ENCODE measurements at places on chromosomes 1 and 21.

GRCh38 chr1:89994231-89994804, 592 bp upstream of the ZNF326 start:
- no peak for DNase-seq

DNA sequence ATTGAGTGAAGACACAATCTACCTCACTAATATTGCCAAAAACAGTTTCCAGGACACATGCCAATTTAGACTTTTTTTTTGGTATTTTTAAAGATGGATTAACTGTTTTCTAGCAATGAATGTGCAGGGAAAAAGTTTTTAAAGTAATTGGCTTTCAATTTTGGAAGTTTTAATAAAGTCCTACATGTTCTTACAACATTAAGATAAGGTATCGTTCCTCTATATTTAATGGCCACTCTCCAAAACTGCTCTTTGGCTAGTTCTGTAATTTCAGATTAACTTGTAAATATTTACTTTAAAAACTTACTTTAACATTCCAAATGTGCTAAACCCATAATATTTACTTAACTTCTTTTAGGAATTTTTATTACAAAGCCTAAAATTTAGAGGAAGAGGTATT, 1332.2 kb upstream of the PRMT6 start:
- DNase-seq: no peak

DNA sequence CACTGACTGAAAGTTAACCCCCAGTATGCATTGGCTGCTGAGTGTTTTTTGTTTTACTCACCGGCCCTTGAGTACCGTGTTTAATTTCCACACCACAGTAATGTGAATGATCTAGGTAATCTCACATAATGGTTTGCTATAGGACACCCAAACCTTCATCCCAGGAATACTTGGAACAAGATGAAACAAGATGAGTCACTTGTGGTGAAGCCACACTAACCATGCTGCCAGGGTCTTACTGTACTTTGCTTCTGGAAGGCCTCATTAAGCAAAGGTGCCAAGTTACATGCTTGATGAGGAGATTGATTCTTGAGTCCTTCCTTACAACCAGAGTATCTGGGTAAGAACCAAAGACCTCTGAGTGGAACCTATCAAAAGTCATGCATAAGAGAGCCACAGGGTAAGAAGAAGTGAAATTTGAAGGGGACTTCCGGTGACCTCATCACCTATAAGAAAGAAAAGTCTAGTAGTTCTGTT, 163.3 kb downstream of the NRIP1 start:
- DNase-seq: no peak

- no peak for DNase-seq
Observed at GRCh38 chr21:44881198-44881872, 7.8 kb upstream of the PTTG1IP start.

- no peak for DNase-seq
Observed at GRCh38 chr1:18417316-18418269, 63.1 kb upstream of the KLHDC7A start.

DNA sequence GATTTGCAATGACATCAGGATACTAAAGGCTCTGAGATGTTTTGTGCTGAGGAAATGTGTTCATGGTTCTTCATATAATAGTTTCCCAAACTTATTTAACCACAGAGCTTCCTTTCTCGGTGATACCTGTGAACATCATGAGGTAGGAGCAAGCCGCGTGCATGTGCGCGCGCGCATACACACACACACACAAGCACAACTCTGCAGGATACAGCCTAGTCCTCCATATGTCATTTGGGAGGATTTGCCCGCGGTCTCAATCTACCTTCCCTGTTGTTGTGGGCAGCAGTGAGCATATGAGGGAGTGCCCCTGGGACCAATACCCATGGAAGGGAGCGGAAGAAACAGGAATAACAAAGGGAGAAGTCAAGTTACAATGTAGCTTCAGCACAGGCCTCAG, 12.2 kb upstream of the TTC4 start:
- no peak for DNase-seq

- no peak for DNase-seq
Observed at GRCh38 chr1:86491171-86491950, 22.6 kb downstream of the CLCA1 start.

DNA sequence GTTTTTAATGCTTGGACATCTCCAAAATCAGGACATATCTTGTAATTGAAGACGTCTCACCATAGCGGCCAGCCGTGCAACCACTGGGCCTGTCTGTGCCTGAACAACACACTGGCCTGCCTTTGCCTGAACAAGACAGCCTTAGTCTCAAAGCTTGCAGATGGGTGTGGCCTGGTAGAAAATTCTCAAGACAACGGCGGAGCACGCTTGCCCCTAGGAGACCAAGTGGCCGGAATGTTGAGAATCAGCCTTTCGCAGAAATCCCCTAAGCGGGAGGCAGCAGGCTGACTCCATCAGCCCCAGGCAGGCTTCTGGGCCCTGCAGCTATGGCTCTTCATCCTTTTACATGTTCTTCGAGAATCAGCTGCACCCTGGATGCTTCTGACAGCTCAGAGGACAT, 98.0 kb upstream of the C1orf174 start:
- DNase-seq: no peak

- no peak for DNase-seq
Observed at GRCh38 chr1:2104621-2105427, 54.6 kb downstream of the PRKCZ start.

- DNase-seq: no peak
Observed at GRCh38 chr1:78715181-78715661, 65.6 kb downstream of the IFI44 start.

DNA sequence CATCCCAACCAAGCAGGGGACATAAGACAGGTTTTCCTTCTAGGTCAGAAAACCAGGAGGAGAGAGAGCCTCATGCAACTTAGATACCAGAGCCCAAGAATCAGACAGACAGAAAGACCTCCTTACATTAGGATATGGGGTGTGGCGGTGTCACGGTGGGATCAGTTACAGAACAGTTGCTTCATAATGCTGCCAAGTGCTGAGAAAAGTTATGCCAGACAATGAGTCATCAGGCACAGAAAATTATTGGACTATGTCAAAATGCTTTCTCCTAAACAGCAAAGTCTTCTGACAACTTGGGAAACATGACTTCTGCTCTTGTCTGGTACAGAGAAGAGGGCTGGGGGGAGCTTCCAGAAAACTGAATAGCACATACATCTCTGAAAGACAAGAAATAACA, 1120.2 kb upstream of the TMPRSS15 start:
- DNase-seq: no peak

DNA sequence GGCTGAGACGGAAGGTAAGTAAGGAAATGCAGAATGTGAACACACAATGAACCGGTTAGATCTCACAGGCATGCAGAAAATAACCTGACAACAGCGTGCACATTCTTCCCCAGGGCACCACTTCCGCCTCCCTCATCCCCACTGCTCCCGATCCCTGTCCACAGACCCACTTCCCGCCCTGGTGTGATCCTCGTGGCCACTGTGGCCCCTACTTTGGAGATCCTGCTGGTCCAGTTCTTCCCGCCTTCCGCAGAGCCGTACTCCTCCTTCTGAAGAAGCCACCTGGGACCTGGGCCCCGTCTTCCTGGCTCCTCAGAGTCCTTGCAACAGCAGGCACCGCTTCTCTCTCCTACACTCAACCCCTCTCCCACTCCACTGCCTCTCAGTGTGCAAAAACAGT, 1.4 kb upstream of the GSTM4 start:
- no peak for DNase-seq

GRCh38 chr1:184826001-184826400, 71.3 kb upstream of the EDEM3 start:
- no peak for DNase-seq

DNA sequence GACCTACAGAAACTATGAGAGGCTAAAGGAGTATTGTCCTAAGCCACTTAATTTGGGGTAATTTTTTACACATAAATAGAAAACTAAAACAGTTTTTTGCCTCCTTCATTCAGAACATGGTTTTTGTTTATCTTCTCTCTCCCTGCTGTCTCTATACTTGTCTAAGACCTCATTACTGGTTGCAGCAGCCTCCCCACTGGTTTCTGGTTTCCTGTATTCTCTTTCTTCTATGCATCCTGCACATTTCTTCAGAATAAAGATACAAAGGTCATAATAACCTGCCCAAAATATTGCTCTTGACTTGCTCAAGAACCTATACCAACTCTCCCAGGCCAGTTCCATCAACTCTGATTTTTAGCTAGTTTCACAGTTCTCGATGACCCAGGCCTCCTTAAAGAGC, 19.8 kb upstream of the BOLA1 start:
- no peak for DNase-seq

- DNase-seq: no peak
Observed at GRCh38 chr21:45372732-45373355, 32.1 kb upstream of the COL18A1 start.

DNA sequence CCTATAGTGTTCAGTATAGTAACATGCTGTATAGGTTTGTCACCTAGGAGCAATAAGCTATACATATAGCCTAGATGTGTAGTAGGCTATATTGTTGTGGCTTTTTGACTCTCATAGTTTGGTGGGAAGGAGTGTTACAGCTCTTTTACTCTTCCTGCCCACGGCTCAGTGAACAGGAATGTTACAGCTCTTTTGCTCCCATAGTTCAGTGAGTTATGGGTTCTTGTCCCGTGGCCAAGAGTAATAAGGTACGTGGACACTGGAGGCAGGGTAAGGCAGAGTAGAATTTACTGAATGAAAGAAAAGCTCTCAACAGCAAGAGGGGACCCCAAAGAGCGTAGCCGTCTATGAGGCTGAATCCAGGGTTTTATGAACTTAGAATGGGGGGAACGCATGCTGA, 734.3 kb downstream of the ADGRL2 start:
- DNase-seq: no peak

DNA sequence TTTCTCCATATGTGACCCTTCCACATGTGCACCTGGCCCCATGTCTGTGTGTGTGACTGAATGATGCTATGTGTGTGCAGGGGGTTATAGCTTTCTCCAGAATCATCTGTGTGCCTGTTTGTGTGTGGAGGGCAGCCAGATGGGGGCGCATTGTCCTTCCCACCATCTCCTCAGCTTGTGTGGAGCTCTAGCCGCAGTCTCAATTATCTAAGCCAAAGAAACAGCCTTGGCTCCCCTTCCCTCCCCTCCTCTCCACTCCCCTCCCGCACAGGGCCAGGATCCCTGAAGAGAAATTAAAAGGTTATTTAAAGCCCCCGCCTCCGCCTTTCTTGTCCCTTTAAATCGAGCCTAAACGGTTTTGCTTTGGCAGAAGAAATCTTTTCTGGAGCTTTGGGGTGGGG, 1.8 kb upstream of the DMBX1 start:
- DNase-seq: no peak

GRCh38 chr1:6827079-6827478, 41.8 kb downstream of the CAMTA1 start:
- no peak for DNase-seq

- no peak for DNase-seq
Observed at GRCh38 chr1:54186056-54186455, 13.8 kb downstream of the CYB5RL start.

- no peak for DNase-seq
Observed at GRCh38 chr1:56584910-56585528, 5.7 kb upstream of the PLPP3 start.

- DNase-seq: no peak
Observed at GRCh38 chr1:5983361-5984103, 8.7 kb downstream of the NPHP4 start.

DNA sequence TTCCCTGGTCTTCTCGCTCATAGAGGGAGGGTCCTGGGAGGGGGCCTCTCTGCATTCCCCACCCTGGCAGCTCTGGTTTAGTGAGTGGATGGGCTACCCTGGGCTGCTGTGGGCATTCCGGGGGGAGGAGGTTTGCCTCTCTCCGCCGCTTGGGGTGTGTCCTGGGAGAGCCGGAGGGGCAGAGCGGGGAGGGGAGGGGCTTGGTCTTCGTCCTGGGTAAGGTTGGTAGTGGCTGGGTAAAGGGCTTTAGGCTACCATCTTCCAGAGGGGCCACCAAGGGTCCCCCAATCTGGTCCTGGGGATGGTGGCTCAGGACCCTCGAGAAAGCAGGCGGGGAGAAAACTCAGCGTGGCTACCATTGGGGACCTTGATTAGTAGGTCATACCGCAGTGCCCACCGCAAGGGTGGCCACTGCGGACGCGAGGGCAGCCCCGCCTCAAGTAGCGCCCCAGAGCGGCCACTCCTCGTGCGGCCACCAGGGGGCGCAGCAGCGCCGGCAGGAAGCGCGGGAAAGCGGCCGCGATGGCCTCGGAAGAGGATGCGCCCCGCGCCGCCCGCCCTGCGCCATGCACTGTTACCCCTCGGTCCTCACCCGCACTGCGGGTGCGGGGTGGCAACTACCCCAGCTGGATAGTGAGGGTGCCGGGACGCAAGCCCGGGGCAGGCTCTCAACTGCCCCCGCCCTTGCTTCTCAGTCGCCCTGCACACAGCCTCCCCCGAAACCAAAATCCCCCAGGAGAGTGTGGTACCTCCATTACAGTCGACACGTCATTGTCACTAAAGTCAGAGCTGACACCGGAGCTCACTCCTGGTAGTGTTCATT, 44.1 kb upstream of the SLC25A33 start:
- DNase-seq: no peak

DNA sequence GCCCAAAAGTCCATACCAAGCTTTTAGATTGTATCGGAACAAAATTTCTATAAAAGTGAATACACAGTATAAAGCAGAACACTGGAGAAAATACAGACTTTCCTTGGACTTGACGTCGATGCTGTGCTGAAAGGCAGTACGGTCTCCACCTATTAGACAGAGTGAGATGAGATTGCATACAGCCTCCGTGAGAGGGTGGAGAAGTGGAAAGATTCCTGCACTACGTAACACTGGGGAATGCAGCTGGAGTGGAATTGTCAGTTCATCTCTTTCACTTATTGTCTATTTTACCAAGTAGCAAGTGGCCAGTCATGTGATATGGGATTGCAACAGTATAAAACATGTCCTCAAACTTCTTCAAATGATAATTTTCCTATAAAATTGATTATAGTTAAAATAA, 209.5 kb downstream of the ZP4 start:
- no peak for DNase-seq

GRCh38 chr1:16967095-16967575, 13.3 kb downstream of the MFAP2 start:
- DNase-seq: no peak

- DNase-seq: no peak
Observed at GRCh38 chr1:147768582-147768981, 8.2 kb upstream of the GJA5 start.

GRCh38 chr1:228066891-228067654, 15.4 kb upstream of the ARF1 start:
- no peak for DNase-seq

DNA sequence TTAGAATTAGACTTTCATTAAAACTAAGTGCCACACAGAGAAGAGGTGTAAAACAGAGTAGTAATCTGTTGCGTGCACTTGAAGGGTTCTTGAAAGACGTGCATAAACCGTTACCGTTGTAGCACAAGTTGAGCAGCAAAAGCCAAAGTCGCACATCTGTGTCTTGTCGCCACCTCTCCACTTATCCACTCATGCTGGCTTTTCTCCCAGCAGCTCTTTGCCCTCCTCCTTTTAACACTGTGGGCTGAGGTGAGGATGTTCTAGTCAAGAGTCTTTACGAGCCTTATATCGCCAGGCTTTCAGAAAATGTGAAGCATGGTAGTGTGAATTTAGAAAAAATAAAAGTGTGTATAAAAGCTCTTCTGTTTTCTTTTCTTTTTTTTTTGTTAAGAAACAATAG, 48.0 kb downstream of the NR5A2 start:
- DNase-seq: no peak

GRCh38 chr1:920010-920409, 3.7 kb upstream of the SAMD11 start:
- no peak for DNase-seq

GRCh38 chr1:7263021-7263960, 478.0 kb downstream of the CAMTA1 start:
- DNase-seq: no peak

- no peak for DNase-seq
Observed at GRCh38 chr1:24118410-24119242, 6.7 kb upstream of the MYOM3 start.

GRCh38 chr1:63774617-63775417, 1.0 kb downstream of the ROR1 start:
- no peak for DNase-seq

- DNase-seq: no peak
Observed at GRCh38 chr1:4796161-4797015, 142.0 kb downstream of the AJAP1 start.

Measured in D721Med (cell line).